ENCODE measurements at places on chromosomes 2 and 18.

- no peak for DNase-seq
Observed at GRCh38 chr18:79309614-79310358, 85.9 kb upstream of the NFATC1 start.

- no peak for DNase-seq
Observed at GRCh38 chr18:63318889-63319382, 633 bp downstream of the BCL2 start.

- DNase-seq = no peak
Observed at GRCh38 chr2:51812138-51812866, 780.4 kb upstream of the NRXN1 start.

GRCh38 chr2:62050456-62051045 lies 145.1 kb downstream of the COMMD1 start:
- DNase-seq = no peak

- no peak for DNase-seq
Observed at GRCh38 chr2:127405255-127405610, 13.0 kb upstream of the PROC start.

- no peak for DNase-seq
Observed at GRCh38 chr2:60840880-60841279, 40.5 kb upstream of the REL start.

DNA sequence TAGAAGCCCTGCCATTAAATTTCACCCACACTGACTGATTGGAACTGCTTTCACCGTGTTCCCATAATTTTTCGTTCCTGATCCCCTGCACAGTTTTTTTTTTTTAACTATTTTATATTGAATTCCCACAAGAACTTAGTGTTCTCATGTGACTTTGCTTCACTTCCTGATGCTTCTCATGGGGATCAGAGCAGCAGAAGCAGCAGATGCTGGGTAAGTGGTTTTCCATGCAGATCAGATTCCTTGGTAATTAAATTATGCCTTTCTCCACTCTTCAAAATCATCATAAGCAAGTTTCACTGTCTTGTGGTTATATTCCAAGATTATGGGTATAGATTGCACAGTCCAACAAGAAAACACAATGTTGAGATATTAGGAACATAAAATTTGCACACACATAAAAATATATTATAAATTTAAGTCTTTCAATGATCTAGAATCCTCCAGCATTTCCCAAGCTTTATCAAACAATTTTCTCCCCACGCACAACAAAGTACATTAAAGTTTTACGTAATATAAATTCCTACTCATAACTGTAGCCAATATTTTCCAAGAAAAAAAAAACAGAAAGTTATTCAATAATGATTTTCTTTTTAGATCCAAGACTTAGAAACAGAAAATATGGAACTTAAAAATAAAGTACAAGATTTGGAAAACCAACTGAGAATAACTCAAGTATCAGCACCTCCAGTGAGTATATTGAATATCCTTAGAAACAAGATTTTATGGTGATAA lies 277.9 kb downstream of the GULP1 start:
- DNase-seq = no peak

DNA sequence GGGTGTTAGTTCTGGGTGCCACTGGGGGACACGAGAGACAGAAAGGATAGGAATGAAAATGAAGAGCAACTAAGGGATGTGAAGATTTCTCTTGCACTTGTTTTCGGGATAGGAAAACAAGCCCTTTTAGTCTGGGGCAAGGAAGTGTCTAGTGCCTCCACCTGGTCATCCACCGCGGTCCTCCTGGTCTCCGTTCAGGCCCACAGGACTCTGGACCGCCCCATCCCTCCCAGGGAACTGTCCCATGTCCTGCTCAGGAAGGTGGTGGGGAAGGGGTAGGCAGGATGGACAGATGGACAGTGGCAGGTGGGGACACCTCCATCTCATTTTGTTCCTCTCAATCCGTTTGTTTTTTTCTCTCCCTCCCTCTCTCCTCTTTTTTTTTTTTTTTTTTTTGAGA lies 45.9 kb downstream of the AGAP1 start:
- DNase-seq = no peak

All from T1000 (cell line).